ENCODE measurements at places on chromosomes 2 and 18.
A peak's percentile ranks its signal among the peaks of the same experiment; 100 is the strongest.

DNA sequence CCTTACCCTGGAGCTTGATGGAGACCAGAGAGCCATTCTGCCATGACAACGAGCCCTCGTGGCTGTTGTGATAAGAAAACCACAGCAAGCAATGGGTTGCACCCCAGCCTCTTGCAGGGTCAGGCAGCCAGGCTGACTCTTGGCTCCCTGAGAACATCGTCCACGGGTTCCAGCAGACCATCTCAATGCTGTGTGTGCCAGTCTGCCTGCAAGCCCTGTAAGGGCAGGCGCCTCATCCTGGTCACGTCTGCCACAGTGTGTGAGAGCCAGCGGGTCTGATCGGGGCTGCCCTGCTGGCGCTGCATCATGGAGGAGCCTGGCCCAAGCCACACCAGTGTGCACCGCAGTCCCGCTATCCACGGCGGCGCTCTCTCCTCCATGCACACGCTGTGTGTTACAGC lies 71.0 kb upstream of the MGAT4A start:
- DNase-seq, result no peak
- H3K27me3 ChIP-seq, result no peaks in the 10 kb centered on the region
- peaks cover 11% of the 10 kb centered on the region for H3K4me1 ChIP-seq
- no peak overlapping the region for H3K27ac ChIP-seq
- H3K36me3 ChIP-seq, result peaks cover 1% of the 10 kb centered on the region
- H3K4me3 ChIP-seq, result no peak overlapping the region

DNA sequence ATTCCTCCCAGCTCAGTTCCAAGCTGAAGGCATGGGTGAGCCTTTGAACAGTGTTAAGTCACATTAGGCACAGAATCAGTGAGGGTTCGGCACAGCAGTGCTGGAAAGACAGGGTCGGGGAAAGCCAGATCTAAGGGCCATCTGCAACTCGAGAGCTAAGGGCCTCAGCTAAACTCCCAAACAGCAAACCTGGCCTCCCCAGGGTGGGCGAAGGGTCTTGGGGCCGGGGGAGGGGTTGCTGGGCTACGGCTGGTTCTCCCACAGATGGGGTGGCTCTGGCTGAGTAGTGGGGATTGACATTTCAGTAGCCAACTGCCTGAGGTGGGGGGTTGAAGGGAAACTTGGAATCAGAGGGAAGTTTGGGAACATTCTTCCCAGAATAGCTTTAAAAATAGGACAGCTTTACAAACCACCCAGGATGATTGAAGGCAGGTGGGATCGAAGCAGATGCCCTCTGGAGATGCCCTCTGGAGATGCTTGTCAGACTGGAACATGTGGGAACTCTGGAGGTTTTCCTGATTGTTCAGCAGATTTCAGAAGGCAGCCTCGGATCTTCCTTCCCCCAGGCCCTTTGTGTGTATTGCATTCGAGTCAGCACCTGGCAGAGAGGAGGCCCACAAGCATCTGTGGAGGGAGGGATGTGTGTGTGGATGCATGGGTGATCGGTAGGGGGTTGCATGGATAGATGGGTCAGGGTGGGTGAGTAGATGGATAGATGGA lies 156.4 kb downstream of the SMAD7 start:
- H3K4me3 ChIP-seq, result no peak overlapping the region
- peaks cover 3% of the 10 kb centered on the region for H3K27me3 ChIP-seq
- DNase-seq, result no peak
- no peaks in the 10 kb centered on the region for H3K36me3 ChIP-seq
- H3K4me1 ChIP-seq, result peaks cover 7% of the 10 kb centered on the region

DNA sequence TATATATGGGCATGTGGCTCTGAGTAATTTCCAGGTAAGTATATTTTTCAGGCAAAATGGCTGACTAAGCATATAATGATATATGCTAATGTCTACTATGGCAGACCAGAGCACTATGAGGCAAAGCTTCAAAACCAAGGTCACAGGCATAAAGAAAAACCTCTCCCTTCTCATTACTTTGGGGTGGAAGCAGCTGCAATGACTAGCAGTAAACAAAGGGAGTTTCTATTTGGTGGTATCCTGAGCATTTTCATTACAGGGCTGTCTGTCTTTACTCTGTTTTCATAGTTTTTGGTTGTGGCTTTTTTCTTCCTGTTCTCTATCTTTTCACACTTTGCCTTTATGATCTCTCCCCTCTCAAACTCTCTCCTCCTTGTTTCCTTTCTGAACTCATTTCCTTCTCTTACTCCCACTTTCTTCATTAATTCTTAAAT lies 15.6 kb downstream of the PDE6D start:
- peak overlapping the region; percentile 59 for H3K27ac ChIP-seq
- no peaks in the 10 kb centered on the region for H3K36me3 ChIP-seq
- no peaks in the 10 kb centered on the region for H3K27me3 ChIP-seq
- no peak for DNase-seq

GRCh38 chr18:37343542-37343851 lies 222.1 kb downstream of the CELF4 start:
- no peaks in the 10 kb centered on the region for H3K36me3 ChIP-seq
- no peak for DNase-seq
- no peak overlapping the region for H3K4me3 ChIP-seq
- H3K27ac ChIP-seq, result no peak overlapping the region
- H3K27me3 ChIP-seq, result peaks cover 2% of the 10 kb centered on the region

DNA sequence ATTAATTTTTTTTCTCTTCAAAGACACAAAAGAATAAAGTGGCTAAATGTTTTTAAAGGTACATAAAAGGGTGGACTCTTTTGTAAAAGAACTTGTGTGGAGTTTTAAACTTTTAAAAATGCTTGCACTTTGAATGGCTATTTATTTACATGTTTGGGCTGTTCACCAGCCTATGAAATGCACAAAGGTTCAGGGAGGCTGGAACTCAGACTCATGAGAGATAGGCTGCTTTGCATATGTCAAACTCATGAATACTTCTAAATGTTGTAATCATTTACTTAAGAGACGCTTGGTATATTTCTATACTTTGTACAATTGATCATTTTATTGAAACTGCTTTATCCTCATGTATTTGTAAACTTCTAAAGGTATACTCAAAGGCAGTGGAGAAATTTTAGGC lies 79.9 kb downstream of the ZEB2 start:
- no peak for DNase-seq
- H3K27me3 ChIP-seq, result peaks cover 2% of the 10 kb centered on the region
- H3K4me3 ChIP-seq, result no peak overlapping the region
- peaks cover 7% of the 10 kb centered on the region for H3K36me3 ChIP-seq

GRCh38 chr2:47035615-47036488 lies 119.3 kb downstream of the STPG4 start:
- H3K4me1 ChIP-seq, result peaks cover 24% of the 10 kb centered on the region
- no peak for DNase-seq
- H3K27ac ChIP-seq, result peak overlapping the region; percentile 58
- peaks cover 36% of the 10 kb centered on the region for H3K36me3 ChIP-seq
- no peak overlapping the region for H3K4me3 ChIP-seq

All from activated T-helper 1 cell treated with anti-CD3 and anti-CD28 coated beads, Interleukin-12 subunit alpha, Interleukin-12 subunit beta, Interleukin-2, Interleukin-4 antibody, amounts not matched to agents 30 ng/mL and 10 ng/mL and 1 ng/mL, durations not matched to agents 14 hours and 24 hours and 36 hours (primary cell).